ENCODE measurements at places on chromosomes 3 and 15.

DNA sequence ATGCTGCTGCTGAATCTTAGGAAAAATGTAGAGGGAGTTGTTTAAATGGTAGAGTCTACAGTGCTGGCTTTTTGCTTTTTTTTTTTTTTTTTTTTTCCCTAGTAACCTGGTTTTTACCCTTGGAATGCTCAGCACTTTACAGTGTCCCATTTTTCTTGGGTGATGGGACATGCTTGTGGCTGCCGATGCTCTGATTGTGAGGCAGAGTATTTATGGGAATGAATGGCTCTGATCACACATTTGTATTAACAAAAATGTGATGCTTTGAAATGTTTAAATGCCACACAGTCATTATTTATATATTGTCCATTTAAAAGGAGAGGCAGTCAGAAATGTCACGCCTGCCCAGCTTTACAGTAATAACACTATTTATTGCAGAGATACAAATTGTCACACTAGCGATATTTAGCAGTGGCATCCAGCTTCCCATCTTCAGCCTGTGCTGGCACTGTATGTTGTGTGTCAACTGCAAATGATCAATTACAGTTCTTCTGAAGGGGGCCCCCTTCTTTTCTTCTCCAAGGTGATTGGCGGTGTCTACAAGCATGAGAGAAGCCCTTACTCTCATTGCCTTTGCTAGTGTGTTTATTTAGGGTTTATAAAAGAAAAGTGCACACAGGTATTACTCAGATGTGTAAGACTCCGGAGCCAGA is 30.9 kb upstream of the IGF1R start:
- DNase-seq, result no peak

GRCh38 chr3:188860147-188860546 is 311.6 kb upstream of the TPRG1 start:
- DNase-seq, result no peak

DNA sequence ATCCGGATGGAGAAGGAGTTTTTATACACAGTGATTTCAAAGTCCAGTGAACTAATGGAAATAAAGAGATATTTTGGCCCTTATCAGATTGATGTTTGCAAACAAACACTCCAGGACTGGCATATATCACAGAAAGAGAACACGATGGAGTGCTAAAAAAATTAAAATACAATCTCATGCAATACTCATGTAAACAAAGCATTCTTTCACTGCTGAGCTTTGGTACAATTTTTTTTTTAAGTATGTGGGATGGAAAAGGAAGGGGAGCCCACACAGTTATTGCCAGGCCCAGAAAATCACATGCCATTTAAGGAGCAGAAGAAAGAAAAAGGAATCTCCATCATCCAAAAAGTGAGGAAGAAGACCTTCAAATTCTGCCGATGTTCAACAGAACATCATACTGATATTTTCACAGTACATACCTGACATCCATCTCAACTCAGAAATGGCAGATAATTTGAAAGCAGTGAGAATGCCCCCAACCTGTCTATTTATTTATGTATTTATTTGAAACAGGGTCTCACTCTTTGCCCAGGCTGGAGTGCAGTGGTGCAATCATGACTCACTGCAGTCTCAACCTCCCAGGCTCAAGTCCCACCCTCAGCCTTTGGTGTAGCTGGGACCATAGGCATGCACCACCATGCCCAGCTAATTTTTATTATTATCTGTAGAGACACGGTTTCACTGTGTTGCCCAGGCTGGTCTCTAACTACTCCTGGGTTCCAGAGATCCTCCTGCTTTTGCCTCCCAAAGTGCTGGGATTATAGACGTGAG is 107.5 kb upstream of the SLC2A2 start:
- DNase-seq, result no peak

- DNase-seq, result no peak
These were observed 448.1 kb upstream of the ZNF385D start for GRCh38 chr3:22199095-22199494.

- DNase-seq, result no peak
These were observed 23.2 kb downstream of the HHLA2 start for GRCh38 chr3:108319428-108320082.

Measured in lung microvascular endothelial cell (primary cell).